ENCODE measurements at places on chromosomes 6 and 20. TPM values are rescaled to one million over a fixed set of nuclear protein-coding genes. Genes with fewer than 3 reads are reported as not detected.

DNA sequence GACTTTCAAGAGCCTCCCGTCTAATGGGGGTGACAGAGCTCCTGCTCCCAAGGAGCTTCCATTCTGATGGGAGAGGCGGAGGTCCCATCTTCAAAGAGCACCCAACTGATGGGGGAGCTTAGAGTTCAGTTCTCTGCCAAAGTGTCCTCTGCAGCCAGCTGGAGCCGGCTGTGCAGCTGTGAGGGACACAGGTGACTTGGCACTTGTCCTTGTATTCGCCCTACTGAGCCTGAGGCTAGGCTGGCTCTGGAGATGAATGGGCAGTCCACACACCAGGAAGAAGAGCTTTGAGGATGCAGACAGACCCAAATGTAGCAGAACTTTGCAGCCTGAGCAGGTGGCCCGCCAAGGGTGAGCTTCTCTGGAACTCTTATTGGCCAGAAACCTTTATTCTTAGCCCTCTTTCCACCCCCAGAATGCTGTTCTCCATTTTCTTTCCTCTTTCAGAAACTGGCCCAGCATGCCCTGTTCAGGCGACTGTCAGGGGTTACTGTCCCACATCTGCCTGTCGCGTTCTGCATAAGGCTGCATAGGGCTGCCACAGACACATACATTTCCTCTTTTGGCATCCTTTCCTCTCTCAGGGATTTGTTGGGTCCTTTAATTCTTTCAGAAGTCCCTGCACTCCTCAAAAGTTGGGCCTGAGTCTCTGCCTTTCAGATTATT, 108.7 kb upstream of the LRFN2 start:
- DNase-seq = no peak

CAPN11 gene
- total RNA-seq = 0.25 TPM

RBBP9 gene
- total RNA-seq = 5.6 TPM

GRCh38 chr6:52102405-52102804, 15.0 kb upstream of the PKHD1 start:
- DNase-seq = no peak

DNA sequence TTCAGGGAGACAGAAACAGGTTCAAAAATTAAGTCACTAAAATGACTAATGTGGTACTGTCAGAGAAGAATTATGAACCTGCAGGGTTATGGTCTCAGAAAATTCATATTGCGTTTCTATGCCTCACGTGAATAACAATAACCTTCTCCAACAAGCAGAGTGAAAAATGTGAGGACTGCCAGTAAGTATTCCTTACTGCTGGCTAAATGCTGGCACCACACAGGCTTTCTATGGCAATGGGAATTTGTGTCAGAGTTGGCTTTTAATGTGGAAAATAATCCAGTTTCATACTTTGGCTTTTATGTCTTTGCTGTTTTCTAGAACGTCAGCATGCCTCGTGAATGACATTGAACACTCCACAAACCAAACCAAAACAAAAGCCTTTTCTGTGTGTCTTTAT, 656.0 kb downstream of the KIF16B start:
- DNase-seq = no peak

PPP1R3G gene
- 11.1 TPM for total RNA-seq

GRCh38 chr6:70657706-70658105, 10.0 kb upstream of the SMAP1 start:
- no peak for DNase-seq

NRSN1 gene
- not detected for total RNA-seq

SMLR1 gene
- total RNA-seq = not detected

MATN4 gene
- not detected for total RNA-seq

GINS1 gene
- total RNA-seq = 0.41 TPM

- no peak for DNase-seq
Measured at GRCh38 chr6:107683183-107683582, 140.9 kb downstream of the SCML4 start.

GJA10 gene
- not detected for total RNA-seq

PRND gene
- not detected for total RNA-seq

MARCKS gene
- 21.0 TPM for total RNA-seq

C4A gene
- total RNA-seq = 76.2 TPM

- no peak for DNase-seq
Measured at GRCh38 chr6:75103431-75103830, 102.4 kb downstream of the COL12A1 start.

PTCRA gene
- not detected for total RNA-seq

DNA sequence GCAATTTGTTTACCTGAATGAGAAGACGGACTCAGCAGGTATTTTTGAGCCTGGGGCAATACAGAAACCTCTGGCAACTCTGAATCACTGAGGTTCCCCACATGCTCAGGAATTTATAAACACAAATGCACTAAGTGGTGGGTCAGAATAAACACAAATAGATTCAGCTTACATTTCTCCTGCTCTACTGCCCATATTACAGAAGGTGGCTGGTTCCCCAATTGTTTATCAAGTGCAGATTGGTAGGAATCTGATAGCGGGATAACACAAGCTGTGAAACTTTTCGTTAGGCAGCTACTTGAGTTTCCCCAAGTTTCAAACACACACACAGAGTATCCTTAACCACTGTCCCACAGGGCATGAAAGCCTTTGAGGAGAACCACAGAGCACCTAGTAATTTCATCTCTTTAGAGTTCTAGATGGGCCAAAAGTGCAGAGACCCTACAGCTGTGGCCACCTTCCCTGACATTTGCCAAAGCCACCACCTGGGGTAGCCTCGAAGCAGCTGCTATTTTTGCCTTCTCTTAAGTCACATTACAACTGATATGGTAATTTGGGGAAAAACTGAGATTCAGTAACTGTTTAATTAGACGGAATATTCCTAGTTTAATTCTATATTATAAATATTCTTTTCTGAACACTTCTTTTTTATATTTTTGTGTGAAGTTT, 204.2 kb upstream of the PTCHD4 start:
- no peak for DNase-seq

SEMG1 gene
- not detected for total RNA-seq

- no peak for DNase-seq
Measured at GRCh38 chr6:153781306-153781705, 257.7 kb upstream of the OPRM1 start.

GRCh38 chr20:57429580-57430200, 38.5 kb downstream of the RBM38 start:
- no peak for DNase-seq

DNA sequence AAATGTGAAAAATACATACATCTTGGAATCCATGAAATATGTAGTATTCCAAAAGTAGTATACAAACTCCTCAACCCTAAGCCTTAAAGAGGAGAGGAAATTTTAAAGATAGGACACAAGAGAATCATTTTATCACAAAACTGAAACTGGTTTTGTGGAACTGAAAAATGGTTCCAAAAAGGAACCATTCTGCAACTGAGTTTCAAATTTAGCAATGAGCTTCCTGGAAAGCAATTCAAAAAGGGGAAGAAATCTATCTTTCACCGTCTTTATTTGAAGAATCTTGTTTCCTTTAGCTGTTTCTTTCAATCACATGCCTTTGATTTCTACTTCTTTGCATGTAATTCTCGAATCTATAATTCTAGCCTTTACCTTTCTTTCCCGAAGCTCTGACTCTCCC, 32.2 kb upstream of the LAMP5 start:
- DNase-seq = no peak

MEP1A gene
- not detected for total RNA-seq

DNA sequence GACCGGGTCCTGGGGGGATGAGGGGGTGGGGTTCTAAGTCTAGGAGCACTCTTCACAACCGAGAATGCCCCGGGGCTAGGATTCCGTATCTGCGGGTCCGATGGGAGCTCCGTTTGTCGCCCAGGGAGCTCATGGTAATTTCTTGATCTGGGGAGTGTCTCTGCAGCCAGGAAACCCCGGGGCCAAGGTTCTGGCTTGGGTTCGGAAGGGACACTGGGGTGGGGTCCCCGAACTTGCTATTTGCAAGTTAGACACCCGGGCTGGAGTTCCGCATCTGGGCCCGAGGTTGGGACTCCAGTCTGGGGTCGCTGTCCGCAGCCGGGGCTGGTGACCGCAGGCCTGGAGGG, 397 bp downstream of the PEDS1 start:
- DNase-seq = no peak

DNA sequence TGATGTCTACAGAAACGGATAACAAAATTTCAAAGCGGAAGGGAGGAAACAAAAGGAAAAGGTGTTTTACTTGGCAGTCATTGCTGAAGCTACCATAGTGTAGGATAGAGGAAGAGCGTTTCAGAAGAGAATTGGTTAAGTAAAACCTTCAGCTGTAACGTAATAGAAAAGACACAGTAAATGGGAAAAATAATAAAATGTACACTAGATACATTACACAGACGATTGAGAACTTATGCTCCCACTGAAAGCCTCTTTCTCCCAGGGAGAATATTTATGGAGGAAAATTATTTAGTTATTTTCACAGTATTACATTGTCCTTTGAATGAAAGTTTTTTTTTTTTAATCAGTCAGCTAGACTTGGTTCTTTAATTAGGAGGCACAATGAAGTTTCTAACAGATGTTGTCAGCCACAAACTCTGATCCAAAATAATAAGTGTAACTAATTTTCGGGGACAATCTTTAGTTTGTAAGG, 90.7 kb upstream of the PRDM1 start:
- DNase-seq = no peak

TMC2 gene
- not detected for total RNA-seq

GRCh38 chr20:24747881-24748595, 201.0 kb upstream of the CST7 start:
- DNase-seq = no peak

GRCh38 chr6:79079561-79080041, 1.5 kb upstream of the PHIP start:
- DNase-seq = no peak

SEL1L2 gene
- total RNA-seq = 1.4 TPM

PARD6B gene
- 3.4 TPM for total RNA-seq

MAK gene
- total RNA-seq = 0.14 TPM

DNA sequence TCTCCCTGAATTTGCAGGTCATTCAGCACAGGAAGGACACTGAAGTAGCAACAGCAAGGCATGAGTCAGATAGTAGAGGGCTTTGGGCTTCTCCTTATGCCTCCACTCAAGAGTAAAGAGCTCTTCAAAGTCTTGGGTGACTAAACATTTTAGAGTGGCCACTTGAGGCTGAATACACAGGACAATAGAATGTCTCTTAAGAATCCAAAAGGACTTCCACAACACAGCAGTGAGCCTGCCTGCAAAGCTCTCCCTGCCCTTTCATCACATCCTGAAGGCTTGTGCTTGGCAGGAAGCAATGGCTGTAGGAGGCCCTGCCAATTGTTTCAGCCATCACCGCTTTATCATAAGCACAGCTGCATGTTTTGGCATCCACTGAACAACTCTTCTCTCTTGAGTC, 36.8 kb downstream of the FOXQ1 start:
- DNase-seq = peak; percentile 66

DNA sequence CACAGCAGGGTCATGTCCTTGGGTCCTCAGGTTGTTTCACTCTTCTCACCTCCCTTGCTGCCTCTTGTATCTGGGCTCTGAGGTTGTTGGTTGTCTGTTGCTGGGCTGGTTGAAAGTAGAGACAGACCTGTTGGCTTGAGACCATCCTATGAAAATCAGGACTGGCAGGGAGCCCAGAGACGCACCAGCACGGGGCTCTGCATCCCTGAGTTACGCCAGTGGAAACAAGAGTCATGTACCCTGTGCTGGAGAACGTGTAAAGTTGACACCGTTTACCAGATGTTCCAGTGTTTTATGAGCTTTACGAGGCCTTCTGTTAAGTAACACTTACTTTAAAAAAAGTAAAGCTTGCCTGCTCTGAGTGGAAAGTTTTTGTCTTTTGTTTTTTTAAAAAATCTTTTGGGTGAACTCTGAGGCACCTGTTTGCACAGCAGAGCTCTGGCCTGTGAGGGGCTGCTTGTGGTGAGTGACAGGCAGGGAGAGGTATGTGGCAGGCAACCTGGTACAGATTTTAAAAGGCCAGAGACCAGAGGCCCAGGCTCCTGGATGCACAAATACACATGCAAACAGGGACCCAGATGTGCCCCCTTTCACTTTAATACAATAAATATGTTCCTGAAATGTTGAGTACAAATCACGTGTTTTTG, 260.0 kb upstream of the SUPT3H start:
- DNase-seq = no peak

GRCh38 chr6:138229072-138229471, 10.8 kb upstream of the PBOV1 start:
- no peak for DNase-seq

Measured in left ventricle myocardium inferior (tissue), 1 donor.